Activated CD8-positive, alpha-beta memory T cell treated with anti-CD3 and anti-CD28 coated beads for 4 hours (primary cell): ENCODE measurements at places on chromosomes 6 and 20.

- DNase-seq: peak; percentile 71
Observed at GRCh38 chr20:51404297-51405060, 138.0 kb downstream of the NFATC2 start.

GRCh38 chr20:10728873-10729670, 55.3 kb upstream of the JAG1 start:
- DNase-seq: no peak

DNA sequence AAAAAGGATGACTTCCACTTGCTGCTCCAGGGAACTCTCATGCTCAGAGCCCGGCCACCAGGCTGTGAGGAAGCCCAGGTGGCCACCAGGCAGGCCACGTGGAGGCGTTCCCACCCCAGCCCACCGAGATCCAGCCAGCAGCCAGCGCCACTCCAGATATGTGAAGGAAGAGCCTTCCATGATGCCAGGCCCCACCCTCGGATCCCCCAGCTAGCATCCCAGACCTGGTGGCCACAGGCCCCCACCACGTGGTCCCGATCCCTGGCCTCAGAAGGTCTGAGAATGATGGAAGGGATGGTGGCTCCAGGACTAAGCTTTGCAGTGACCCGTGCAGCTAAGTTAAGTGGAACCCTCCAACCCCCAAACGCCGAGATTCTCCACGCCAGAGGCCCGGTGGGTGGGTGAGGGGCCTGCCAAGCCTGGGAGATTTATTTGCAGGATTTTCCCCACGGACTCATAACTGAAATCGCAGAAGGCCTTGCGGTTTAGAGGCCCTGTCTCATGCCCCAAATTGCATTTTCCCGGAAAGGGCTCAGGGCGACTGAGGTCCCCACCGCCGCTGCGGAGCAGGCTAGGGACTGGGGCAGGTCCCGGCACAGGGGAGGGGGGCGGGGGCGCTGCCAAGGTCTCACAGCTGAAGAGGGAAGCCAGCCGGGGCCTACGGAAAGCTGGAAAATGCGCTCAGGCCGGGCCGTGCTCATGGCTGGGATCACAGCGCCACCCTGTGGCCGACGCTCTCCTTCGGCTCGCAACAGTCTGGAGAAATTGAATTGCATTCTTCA, 31.1 kb upstream of the CST7 start:
- no peak for DNase-seq

DNA sequence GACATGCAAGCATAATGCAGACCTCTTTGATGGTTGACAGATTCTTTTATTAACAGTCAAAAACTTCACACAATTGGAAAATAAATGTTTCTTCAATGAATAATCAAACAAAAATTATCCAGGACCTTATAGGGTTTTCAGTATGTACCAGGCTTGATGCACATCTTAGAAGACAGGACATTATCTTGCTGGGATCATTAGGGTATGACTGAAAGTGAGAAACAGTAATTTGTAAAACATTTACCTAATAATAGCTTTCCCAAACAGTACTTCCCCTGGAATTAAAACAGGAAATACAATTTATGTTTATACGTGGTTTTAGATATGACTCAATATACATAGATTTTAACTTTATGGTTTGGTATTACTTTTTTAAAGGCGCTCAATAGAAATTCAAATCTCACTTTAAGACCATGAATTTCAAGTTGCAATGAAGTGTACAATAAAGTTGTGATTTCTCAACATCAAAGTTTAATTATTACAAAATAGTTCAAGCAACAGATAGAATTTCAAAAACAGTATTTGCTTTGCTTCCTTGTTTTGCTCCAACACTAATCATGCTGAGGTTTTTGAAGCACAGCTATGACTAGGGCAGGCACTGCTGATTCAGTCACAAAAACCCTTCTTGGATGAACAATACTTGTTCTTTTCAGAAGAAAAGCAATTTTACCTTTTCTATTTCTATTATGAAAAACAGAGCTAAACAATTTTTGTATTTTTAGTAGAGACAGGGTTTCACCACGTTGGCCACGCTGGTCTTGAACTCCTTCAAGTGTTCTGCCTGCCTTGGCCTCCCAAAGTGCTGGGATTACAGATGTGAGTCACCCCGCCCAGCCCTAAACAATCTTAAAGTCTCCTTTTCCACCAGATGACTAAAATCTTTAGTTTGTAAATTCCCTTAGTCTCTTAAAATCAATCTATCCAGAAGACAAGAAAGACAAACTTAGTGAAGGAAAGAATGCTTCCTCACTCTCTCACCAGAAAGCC, 13.7 kb downstream of the SOD2 start:
- DNase-seq: no peak

GRCh38 chr6:74000666-74001490, 304.9 kb downstream of the CD109 start:
- DNase-seq: no peak

DNA sequence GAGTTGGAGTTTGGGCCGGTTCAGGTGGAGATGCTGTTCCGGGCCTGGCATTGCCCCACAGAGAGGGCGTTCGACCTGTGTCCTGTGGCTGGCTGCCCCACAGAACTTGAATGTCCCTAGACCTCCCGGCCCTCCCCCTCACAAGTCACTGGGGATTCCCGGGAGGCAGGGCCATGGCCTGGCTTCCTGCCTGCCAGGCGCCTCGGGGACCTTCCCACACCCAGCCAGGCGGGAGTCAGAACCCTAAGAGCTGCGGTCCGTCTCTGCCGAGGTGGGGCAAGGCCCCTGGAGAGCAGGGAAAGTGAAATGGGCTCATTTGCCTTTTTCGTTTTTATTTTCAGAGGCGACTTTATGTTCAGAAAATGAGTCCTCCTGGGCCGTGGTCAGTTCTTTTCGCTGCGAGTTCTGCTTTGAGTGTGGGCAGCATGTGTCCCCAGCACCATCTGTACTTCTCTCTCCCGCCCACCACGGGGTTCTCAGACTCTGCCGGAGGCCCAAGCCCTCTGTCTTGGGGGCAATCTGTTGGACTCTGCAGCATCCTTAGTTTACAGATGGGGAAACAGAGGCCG, 8.5 kb downstream of the RBM38 start:
- DNase-seq: no peak

DNA sequence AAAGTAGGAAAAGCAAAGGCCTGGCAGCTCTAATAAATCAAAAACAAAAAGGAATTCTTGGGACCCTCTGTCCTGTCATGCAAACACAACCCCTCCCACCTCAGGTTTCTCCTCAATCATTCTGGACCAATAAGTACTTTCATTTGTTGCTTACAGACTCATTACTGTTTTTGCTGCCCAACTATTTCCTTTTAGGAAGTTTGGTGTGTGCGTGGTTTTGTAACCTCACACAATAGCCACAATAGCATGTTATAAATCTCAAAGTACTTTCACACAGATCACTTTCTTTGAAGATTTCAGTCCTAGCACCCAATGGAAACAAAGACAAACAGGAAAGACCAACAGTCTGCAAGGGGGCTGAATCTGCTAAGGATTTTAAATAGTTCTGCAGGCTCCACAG, 4.5 kb downstream of the MRPL14 start:
- no peak for DNase-seq

- DNase-seq: no peak
Observed at GRCh38 chr20:35326021-35326739, 34.0 kb upstream of the FAM83C start.

DNA sequence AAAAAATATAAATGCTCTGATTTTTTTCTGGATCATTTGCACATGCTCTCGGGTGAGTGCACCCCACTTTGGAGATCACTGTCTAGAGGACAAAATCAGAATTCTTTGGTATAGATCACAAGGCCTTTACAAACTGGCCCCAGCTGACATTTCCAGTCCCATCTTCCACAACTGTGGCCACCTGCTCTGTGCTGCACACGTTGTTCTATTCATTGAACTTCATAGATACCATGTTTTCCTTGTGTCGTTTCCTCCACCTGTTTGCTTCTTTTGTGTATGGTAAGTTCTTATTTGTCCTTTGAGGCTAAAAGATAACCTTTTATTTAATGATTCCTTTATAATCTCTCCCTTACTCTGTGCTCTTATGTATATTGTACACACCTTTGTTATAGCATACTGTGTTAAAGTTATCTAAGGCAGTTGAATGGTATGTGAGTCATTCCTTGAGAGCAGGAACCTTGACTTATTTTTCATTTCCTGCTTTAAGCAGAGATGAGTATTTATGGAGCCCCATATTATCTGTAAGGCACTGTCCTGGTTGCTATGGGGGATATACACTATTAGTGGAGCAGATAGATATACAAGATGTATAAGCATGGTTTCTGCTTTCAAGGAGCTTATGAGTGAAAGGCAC, 12.0 kb upstream of the SLC17A5 start:
- DNase-seq: no peak

GRCh38 chr6:169171951-169172350, 81.7 kb downstream of the THBS2 start:
- DNase-seq: no peak

- no peak for DNase-seq
Observed at GRCh38 chr6:144778056-144778455, 492.9 kb downstream of the UTRN start.

- no peak for DNase-seq
Observed at GRCh38 chr6:149608381-149608982, 40.0 kb downstream of the KATNA1 start.
